ENCODE measurements at places on chromosomes 2 and 18. TPM values are rescaled to one million over a fixed set of nuclear protein-coding genes. Genes with fewer than 3 reads are reported as not detected.

The CEBPZ gene
- total RNA-seq = 30.8 TPM

The C2orf76 gene
- 5.4 TPM for total RNA-seq

The DNAH7 gene
- 5.5 TPM for total RNA-seq

The GALNT3 gene
- 33.4 TPM for total RNA-seq

GRCh38 chr2:239269173-239269885 lies 131.5 kb downstream of the HDAC4 start:
- no peak for DNase-seq

DNA sequence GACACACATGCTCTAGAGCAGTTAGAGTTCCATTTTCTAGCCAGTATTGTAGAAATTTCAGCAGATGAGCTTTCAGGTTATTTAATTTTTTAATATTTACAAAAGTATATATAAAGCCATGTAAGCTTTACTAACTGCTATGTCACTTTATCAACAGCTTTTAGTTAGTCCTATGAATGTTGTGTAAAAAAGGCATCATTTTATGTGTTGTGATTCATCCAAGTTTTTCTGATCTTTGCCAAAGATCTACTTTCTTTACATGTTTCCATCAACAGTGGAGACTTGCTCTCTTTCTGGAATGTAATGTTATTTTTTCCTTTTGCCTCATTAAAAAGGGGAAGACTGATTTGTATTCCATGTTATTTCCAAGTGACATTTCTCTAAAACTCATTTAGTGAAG lies 125.2 kb upstream of the TFPI start:
- no peak for DNase-seq

GRCh38 chr2:101114268-101114783 lies 36.9 kb downstream of the TBC1D8 start:
- no peak for DNase-seq

DNA sequence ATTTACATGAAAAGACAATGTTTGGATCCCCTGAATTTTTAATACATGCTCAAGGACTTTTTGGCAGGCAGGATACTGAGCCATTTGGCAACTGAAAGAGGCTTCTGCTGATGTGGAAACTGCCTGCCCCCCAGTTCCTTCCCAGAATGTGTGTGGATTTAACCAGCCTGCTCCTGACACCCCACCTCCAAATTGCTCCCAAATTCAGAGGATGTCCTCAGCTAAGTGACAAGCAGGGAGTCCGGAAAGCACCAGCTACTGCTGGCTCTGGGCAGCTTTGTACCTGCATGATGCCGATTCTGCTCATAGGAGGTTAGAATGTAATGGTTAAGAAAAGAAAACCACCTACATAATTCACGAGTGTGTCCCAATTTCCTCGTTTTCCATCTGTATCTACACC lies 197.5 kb downstream of the CDH20 start:
- no peak for DNase-seq

GRCh38 chr2:227996366-227996765 lies 124.9 kb downstream of the DAW1 start:
- no peak for DNase-seq
